ENCODE measurements at places on chromosomes 12 and 14.

- DNase-seq, result no peak
These were observed 3.8 kb upstream of the SDSL start for GRCh38 chr12:113418213-113418879.

- no peak for DNase-seq
These were observed 16.1 kb upstream of the GRIP1 start for GRCh38 chr12:66694666-66695613.

DNA sequence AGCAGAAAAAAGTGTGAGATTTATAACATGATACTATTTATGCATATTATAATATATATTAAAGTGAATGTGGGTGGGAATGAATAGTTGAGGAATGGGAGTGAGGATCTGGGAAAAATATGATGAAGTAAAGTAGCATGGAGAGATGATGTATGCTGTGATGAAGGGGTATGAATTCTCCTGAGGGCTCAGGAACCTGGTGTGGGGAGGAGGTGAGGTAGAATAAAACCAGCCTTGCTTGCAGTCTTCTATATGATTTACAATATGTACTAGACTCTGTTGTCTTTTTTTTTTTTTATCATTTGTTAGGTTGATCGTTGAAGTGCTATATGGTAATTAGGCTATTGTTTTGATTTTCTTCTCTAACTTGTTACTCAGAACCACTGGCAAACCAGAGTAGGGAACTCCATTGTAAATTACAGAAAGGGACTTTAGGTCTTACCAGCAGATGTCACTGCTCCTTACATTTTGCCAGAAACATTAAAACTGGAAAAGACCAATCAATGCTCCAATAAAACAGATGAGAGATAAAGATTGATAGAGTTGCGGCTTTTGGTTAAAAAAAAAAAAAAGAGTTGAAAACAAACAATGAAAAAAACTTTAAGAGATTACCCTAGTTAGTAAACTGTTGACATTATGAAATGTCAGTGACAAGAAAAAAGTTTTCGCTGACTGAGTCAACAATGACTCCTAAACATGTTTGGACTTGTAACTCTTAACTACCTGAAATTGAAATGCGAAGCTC is 39.9 kb downstream of the ATL1 start:
- DNase-seq, result no peak

- DNase-seq, result no peak
These were observed 42.2 kb downstream of the SLC17A8 start for GRCh38 chr12:100399095-100399494.

DNA sequence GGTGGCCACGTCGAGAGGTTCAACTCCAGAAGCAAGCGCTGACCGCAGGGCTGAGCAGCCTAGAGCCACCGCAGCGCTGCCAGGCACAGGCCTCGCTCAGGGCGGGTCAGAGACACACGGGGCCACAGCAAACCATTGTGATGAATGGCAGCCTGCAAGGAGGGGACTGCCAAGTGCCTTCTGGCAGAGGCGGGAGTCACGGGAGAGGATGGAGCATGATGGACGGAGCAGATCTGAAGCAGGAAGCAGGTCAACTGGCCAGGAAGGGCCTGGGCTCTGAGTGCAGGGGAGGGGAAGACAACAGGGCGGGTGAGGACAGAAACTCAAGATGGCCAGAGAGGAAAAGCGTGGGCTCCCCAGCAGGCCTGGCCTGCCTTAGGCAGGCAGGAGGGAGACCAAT is 49.8 kb downstream of the CDC42BPB start:
- no peak for DNase-seq
